ENCODE measurements at places on chromosomes 7 and 10.

- DNase-seq = no peak
These were observed 6.0 kb downstream of the SRGN start for GRCh38 chr10:69093933-69094332.

DNA sequence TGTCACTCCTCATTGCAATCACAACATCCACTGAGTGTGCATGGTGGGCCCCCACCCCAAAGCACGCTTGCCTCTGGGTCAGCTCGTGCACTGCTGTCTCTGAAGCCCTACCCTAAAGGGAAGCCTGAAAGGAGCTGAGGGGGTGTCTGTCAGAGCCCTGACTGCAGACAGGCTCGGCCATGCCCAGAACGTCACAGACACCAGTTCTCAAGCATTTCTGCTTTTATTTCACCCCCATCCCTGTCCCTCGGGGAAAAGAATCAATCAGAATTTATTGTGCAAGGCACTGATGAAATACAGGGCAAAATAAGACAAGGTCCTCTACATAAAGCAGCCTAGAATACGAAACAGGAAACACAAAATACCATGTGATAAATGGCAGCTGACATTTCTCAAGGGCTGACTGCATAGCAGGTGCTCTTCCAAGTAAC, 231.8 kb downstream of the WDR37 start:
- DNase-seq = no peak

DNA sequence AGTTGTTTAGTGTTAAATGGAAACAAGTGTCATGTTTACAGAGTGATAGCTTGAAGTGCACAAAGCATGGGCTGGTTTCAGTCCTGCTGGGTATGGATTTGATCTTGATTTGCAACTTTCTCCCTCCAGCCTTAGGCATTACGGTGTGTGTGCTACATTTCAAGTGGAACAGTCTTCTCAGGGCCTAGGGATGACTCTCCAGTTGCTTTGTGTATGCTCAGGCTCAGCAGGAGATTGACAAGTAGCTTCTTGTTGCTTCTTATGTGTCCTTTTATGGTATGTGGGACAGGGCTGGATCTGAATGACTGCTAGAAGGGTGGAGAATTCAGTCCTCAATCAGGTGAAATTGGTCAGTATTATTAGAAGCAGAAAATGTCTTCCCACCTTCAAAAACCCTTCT, 51.3 kb upstream of the PLEKHA1 start:
- DNase-seq = peak; percentile 83

DNA sequence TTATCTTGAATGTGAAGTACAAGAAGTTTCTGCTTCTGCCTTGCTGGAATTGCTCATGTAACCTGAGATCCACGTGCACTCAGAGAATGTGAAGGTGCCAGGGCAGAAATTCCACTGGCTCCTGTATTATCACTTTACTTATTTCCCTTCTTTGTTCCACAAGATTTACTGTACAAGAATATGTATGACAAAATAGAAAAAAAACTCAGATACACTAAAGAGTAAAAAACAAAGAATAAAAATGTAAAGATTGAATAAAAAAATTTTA, 43.0 kb downstream of the PLCE1 start:
- DNase-seq = no peak

DNA sequence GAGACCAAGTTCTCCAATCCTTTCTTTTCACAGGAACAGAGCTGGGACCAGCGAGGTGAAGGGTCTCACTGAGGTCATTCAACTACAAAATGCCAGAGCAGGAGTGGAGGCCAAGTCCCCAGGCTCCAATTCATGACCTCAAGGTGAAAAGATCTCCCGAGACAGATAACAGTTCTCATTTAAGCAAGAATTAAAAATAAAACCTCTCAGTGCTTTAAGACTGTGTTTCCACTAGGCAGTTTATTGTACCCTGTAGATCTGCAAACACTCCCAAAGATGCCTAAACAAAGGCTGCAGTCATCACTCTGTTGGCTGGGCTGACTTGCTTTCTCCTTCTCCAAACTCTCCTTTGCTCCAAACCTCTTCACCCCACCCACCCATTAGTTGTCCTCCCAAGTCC, 74.8 kb upstream of the CXCL12 start:
- DNase-seq = peak; percentile 66

DNA sequence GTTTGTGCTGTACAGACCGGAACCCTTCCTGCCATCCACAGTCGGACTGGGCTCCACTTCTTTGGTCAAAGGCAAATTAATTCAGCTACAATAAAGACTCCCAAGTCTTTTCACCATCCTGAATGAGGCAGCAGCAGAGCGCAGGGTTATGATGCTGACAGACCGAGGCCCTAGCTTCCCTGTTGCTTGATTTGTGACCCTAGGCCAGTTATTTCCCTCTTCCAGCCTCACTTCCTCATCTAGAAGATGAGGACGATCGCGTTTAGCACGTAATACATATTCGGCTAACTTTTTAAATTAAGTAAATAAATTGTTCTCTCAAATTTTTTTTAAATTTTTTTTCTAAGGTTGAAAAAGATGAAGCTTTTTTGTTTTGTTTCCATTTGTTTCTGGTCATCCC, 18.1 kb downstream of the ADRB1 start:
- DNase-seq = no peak

Measured in esophagus muscularis mucosa (tissue), 4 donors.